ENCODE measurements at places on chromosomes 13 and 19. TPM values are rescaled to one million over a fixed set of nuclear protein-coding genes. Genes with fewer than 3 reads are reported as not detected.

LYPD5 gene
- 8.8 TPM for polyA plus RNA-seq

ELSPBP1 gene
- polyA plus RNA-seq: not detected

DNA sequence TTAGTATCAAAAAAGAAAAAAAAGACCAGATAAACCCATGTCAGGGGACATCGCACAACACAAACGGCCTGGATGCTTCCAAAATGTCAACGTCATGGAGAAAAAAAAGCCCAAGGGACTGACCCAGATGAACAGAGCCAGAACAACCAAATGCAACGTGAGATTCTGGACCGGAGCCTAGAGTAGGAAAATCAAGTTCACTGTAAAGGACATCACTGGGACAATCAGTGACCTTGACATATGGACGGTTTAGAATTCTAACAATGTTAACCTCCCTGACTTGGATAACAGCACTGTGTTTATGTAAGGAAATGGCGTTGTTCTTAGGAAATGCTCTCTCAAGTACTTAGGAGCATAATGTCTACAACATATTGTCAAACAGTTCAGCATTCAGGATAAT is 15.1 kb upstream of the EMP3 start:
- DNase-seq: no peak

DNA sequence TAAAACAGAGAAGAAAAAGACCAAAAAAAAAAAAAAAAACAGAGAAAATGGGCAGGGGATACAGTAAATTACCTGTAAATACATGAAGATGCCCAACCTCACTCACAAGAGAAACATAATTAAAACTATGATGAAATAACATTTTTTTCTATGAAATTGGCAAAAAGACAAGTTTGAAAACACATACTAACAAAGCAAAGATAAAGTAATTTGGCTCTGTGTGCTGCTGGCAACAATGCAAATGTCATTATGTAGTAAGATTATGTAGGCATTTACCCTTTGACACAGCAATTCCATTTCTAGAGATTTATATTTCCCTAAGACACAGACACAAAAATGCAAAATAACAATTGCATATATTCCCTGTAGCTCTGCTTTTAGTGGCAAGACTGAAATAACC is 20.2 kb downstream of the ZC3H13 start:
- no peak for DNase-seq

- DNase-seq: no peak
Observed at GRCh38 chr13:45242524-45242923, 41.7 kb upstream of the KCTD4 start.

GRCh38 chr19:3980353-3981251 is 4.7 kb downstream of the EEF2 start:
- DNase-seq: peak; percentile 66

- no peak for DNase-seq
Observed at GRCh38 chr13:114235697-114236096, 1.0 kb downstream of the CDC16 start.

GRCh38 chr19:633786-634639 is 676 bp upstream of the POLRMT start:
- no peak for DNase-seq

GRCh38 chr13:97471711-97472110 is 37.7 kb downstream of the RAP2A start:
- DNase-seq: no peak

- peak; percentile 85 for DNase-seq
Observed at GRCh38 chr19:48190288-48190884, 19.9 kb downstream of the ZSWIM9 start.

- no peak for DNase-seq
Observed at GRCh38 chr19:17982430-17982829, 15.5 kb downstream of the KCNN1 start.

- no peak for DNase-seq
Observed at GRCh38 chr19:15109768-15110417, 2.7 kb downstream of the SYDE1 start.
